IPS DF 6.9 (cell line): ENCODE measurements at places on chromosomes 13 and 19.

GRCh38 chr19:40398417-40399131 lies 8.6 kb upstream of the HIPK4 start:
- DNase-seq, result peak; percentile 82

DNA sequence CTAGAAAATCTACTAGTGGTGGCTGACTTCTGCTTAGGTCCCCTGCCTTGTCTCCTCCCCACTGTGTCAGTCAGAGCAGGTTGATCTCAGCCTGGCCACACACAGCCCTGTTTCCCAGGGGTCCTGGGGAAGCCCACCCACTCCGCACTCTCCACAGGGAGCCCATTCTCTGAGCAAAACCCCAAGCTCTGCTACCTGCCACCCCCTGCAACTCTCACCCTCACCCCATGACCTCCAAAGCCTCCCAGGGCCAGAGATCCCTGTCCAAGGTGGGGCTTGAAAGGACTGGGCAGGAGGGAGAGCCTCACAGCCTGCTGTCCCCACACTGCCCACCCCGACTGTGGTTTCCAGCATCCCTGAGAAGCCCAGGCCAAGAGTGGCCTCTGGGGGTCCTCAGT lies 58.8 kb upstream of the ZNF536 start:
- no peak for DNase-seq

DNA sequence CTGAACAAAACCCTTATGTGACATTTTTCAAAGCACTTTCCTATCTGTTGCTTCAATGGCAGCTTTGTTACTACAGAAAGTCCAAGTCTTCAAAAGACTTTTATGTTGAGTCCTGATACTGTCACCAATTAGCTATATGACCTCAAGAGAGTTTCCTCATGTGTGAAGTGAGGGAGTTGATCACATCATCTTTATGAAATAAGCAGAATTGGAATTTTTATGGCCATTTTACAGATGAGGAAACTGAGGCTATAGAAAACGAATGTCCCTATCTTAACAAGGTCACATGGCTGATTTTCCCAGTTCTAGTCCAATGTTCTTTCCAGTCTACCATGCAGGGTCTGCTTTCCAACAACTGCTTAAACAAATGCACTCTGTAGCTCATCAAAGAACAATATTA lies 2.6 kb downstream of the TNFRSF19 start:
- no peak for DNase-seq

- DNase-seq, result no peak
These were observed 16.6 kb downstream of the CKM start for GRCh38 chr19:45306040-45306439.

DNA sequence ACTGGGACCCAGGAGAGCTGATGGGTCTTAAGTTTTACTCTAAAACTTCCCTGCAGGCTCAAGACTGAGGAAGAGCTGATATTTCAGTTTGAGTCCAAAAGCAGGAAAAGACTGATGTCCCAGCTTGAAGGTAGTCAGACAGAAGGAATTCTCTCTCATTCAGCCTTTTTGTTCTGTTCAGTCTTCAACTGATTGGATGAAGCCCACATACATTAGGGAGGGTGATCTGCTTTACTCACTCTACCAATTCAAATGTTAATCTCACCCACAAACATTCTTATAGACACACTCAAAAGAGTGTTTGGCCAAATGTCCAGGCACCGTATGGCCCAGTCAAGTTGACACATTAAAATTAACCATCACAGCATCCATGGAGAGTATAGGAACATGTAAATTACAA lies 173.5 kb downstream of the KCNRG start:
- DNase-seq, result no peak
